GM23248 (cell line): ENCODE measurements at places on chromosomes 6 and 20.

- DNase-seq, result no peak
Observed at GRCh38 chr6:56739836-56740815, 97.4 kb upstream of the DST start.

GRCh38 chr6:141482796-141483597 is 649.7 kb upstream of the GJE1 start:
- DNase-seq, result peak; percentile 33

DNA sequence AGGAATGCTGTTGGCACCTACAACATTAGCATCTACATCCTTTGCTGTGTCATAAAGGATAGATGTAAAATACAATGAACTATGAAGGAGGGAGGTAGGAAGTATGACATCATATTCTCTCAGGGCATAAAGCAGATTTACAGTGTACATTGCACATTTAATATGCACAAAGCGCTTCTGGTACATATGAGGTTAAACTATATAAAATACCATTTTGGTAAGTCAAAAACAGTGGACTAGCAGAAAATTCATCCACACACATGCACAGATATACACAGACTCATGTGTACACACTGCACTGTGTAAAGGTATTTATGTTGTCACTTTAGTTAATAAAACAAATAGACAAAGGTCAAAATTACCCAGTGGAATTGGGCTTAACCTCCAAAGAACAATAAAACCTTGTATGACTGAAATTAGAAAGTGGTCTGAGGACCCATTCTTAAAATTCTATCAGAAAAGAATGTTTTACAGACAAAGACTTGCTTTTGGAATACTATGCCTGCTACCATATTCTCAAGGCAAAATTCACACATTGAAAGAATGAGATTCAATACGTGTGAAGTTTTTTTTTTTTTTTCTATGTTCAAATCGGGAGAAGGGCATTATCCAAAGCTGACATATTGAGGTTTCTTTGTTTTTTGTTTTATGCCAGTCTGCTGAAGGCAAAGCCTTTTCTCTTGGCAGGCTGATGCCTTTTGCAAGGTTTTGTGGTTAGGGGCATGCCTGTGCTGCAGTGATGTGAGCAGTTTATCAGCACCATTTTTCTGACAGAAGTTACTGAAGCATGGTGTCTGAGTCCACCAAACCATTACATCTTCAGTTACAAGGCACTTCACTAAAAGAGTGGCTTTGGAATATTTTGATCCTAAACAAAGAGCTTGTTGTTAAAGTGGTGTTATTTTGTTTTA is 199.0 kb downstream of the PLCB1 start:
- no peak for DNase-seq

- DNase-seq, result no peak
Observed at GRCh38 chr20:34355427-34355826, 7.6 kb upstream of the ITCH start.

DNA sequence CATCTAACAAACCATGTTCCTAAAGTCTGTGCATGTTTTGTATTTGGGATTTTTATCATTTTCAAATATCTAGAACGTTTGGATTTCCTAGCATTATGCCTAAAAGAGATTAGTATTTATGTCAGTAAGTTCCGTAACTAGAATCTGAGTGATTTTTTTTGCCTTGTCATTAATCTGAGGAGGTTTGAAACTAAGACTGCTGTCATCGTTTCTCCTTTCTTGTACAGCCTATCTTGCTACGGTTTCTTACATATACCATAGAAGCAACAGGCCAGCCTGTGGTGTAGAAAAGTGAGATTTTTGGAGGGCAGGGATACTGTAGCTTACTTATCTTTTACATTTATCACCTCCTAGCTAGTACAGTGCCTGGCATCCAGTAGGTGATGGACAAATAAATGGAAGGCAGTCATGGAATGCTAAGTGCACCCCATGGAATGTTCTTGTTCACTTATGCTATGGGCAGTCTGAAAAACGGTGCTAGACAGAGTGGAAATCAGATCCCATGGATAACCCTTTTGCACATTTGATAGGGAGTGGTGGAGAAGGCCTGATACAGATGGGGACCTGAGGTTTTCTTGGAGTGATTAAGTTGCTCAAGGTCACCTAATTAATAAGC is 93.9 kb downstream of the ARID1B start:
- no peak for DNase-seq

- no peak for DNase-seq
Observed at GRCh38 chr6:98352348-98352747, 482.0 kb upstream of the POU3F2 start.

GRCh38 chr6:142376800-142377496 is 75.1 kb downstream of the ADGRG6 start:
- no peak for DNase-seq

DNA sequence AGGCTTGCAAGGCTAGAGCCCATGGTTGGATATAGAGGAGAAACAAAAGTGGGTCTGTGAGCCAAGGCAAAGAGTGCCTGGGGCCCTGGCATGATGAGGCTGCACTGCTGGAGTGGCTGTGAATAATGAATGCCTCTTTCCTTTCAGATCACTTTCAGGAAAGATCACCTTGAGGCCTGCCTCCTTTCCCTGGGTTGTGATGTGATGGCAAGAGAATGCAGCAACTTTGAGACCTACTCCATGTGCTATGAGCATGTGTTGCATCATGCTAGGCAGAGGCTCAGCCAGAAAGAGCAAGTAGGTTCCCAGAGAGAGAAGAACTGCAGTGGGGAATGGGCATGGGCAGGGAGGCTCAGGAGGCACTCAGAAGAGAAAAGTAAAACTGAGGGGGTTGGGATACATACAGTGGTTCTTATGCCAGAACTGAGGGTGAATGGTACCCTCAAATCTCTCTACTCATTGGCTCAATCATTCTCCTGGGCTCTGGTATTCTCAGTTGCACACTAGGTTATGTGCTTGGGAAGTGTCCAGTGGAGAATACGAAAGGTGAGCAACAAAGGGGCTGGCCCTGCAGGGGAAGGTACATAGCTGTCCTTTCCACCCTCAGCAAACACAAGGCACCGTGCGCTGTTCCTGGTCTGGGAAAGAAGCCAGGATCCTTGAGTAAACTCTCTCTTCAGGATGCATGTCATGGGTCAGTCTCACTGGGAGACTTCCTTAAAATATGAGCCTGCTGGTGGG is 45.9 kb downstream of the CD164 start:
- peak; percentile 47 for DNase-seq

DNA sequence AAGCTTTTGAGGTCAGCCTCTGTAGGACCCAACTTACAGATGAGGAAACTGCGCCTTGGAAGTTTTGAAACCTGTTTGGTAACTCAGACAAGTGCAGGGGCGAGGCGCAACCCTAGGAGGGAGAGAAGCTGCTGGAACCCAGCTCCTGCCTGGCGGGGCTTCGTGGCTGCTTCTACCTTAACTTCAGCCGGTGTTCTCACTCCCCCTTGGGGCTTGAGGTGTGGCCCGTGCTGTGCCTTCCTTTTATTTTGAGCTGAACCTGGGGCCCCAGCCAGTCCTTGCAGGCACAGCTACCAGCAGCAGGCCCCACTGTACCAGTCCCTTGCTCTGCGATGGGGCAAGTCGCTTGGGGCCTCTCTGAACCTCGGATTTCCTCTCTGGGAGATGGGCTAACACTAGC is 12.0 kb downstream of the RBM38 start:
- DNase-seq, result no peak
